Myocyte (in vitro differentiated cells): ENCODE measurements at places on chromosomes 16 and 17.

DNA sequence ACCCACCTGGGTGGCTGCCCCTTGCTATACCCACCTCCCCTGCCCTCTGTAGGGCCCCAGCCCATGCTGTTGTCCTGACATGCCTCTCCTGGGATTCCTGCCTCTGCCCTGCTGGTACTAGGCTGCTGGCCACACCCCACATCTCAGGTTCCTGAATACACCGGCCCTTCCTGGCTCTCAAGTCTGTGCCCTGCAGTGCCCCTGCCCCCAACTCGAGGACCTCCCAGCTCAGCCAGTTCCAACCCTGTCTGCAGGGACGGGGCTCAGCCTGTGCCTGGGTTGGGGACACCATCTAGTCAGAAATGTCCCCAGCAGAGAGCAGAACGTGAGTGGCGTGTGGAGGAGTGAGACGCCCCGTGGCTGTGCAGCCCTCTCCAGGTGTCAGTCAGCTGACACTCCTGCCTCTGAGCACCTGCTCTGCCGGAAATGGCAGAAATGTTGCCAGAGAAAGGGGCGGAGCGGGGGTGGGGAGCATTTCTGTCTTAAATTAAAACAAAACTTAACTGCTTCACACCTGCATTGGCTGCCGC is 28.7 kb downstream of the ACSF3 start:
- no peak for DNase-seq

DNA sequence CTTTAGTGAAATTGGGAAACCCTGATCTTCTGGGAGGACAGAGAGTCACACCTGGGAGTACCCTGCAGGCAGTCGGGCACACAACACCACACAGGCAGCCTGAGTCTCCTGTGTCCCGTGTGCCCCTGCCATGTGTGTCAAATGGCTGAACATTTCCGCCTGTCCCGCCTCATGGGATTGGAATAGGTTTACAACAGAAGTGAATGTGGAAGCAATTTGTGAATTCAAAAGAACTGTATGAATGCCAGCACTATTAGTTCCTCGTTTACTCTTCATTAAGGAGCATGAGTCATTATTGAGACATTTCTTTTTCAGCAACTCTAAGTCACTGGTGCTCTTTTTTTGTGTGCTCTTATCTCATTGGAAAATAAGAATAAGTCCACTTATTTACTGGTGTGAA is 226.5 kb downstream of the PMP22 start:
- DNase-seq: no peak

DNA sequence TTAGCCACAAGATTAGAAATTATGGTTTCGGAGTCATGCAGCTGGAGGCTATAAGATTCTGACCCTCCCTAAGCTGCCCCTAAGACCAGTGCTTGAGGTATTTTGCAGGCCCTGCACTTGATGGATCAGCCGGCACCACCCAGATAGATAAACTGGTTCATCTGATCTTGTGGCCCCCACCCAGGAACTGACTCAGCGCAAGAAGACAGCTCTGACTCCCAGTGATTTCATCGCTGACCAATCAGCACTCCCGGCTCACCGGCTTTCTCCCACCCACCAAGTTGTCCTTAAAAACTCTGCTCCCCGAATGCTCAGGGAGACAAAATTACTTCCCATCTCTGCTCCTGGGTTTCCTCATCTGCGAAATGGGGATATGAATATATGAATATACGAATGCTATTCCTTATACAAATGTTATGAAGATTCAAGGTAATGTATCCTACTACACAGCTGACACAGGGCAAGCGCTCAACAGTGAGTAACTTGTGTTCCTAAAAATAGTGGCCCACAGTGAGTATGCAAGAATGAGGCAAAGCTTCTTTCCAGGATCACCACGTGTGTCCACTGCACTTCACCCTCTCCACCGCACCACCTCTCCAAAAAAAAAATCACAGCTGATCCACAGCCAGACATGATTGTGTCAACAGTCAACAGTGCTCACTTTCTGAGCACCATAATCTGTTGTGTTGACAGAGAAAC is 33.3 kb upstream of the C16orf82 start:
- no peak for DNase-seq

- DNase-seq: no peak
Measured at GRCh38 chr17:40564195-40564882, 933 bp downstream of the CCR7 start.

- no peak for DNase-seq
Measured at GRCh38 chr16:80100846-80101451, 439.8 kb upstream of the DYNLRB2 start.

DNA sequence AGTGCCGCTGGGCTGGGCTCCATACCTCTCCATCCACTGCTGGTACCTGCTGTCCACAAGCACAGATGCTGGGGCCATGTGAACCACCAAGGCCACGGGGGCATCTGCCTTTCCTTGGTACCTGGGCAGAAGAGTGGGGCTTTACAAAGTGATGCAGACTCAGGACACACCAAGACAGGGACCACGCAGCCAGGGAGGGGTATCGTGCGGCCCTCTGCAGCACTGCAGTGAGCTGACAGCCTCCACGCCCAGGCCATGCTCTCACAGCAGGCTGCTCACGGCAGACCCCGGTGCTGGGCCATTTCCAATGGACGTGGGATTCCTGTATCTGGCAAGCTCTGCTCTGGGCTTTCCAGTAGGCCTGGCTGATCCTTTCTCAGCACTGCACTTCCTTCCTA is 14.4 kb downstream of the ELAC2 start:
- no peak for DNase-seq

GRCh38 chr17:56298846-56299245 is 145.6 kb downstream of the ANKFN1 start:
- no peak for DNase-seq

DNA sequence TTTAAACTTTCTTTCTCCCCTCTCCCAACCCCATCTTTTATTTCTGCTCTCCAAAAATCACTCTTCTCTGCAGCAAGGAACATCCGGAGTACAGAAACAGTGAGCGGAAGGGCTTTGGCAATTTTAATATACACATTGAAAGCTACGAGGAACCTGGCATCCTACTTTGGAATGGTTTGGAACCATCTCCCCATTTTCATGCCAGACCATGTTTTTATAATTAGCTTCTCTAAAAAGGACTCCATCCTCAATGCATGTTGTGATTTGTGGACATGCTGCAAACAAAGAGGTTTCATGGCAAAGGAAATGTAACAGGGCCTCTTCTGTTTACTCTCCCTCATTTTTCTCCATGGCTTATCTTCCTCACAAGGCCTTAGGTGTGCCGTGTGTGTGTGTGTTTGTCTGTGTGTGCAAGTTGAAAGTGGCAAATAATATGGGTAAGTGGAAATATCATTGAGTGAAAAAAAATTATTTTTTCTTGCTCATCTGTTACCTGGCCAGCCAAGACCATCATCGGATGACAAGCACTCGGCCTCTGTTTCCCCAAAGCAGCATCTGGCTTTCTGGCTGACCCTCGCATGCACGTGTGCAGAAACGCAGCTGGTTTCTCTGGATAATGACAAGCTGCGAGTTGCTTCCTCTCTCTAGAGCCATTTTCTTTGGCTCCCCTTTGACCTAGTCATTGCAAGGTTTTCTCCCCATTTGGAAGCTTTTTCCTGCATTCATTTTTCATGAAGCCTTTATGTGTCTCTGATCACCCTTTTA is 585.0 kb downstream of the TMEM114 start:
- no peak for DNase-seq

DNA sequence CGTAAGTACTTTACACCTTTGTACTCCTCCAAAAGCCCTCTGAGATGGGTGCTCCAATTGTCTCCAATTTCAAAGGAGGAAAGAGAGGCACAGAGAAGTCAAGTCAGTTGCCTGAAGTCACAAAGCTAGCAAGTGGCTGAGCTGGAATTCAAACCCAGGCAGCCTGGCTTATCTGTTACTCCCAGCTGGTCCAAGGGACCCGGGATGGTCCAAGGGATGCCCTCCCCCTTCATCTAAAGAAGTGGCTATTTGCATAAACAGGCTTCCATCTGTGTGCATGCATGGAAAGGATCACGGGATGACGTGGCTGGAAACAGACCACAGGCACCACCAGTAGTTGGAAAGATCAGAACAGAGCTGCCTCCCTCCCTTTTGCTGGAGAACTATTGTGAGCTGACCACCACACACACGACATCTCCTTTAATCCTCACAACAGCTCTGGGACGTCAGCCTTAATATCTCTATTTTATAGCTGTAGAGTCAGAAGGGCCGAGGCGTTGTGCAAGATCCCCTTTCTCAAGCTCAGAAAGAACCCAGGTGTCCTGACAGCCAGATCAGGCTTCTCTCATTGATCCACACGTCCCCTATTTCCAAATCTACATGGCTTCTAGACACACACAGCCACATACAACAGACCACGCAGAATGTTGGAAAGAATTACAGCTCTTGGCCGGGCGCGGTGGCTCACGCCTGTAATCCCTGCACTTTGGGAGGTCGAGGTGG is 10.9 kb upstream of the COL1A1 start:
- peak; percentile 70 for DNase-seq

- DNase-seq: no peak
Measured at GRCh38 chr17:8382052-8382879, 727 bp downstream of the RPL26 start.

DNA sequence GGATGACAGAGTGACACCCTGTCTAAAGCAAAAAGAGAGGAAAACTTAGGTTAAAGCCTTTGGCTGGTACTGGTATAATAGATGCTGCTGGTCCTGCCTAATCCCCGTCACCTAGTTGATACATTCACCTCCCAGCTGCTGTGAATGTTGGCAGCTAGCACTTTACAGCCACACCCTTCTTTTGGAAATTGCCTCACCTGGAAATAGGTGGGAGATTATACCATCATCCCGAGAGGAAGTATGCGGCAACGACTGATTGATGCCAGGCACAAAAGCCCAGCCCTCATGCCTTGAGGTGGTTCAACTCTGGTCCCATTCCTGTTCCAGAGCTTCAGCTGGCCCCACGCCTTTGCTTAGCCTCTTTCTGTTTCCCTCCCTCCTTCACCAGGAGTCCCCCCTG is 53.2 kb upstream of the SIAH1 start:
- DNase-seq: no peak

DNA sequence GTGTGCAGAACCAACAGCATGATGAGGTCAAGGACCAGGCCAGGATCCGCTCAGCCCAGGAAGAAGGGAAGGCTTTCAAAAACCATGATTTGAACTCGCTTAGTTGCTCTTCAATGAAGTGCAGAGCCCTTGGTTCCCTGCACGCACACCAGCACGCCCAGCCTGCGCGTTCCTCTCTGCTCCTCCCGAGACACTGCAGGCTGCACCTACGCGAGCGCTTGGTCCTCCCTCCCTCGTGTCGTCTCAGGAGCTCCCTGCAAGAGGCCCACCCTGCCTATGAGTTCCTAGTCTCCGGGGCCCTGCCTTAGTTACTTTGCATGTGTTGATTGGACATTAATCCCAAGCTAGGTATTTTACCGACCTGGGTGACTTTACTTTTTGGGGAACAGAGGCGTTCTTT is 132.9 kb upstream of the TNRC6C start:
- DNase-seq: no peak

GRCh38 chr16:85622683-85623082 is 9.6 kb downstream of the GSE1 start:
- peak; percentile 29 for DNase-seq

DNA sequence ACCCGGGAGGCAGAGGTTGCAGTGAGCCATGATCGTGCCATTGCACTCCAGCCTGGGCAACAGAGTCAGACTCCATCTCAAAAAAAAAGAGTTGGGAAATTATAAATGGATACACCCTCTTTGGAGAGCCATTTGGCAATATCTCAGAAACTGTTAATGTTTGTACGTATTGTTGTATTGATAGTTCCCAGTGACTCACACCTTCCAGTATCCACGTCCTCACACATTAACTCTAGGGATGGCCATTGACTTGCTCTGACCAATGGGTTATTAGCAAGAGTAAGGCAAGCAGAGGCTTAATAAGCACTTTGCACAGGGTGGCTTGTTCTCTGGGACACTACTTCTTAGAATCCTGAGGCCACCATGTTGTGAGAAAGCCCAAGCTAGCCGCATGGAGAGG is 107.6 kb upstream of the LHX1 start:
- DNase-seq: no peak

GRCh38 chr16:30115238-30115637 is 1.9 kb upstream of the GDPD3 start:
- no peak for DNase-seq

- peak; percentile 23 for DNase-seq
Measured at GRCh38 chr17:2853283-2854142, 57.3 kb downstream of the RAP1GAP2 start.

- DNase-seq: no peak
Measured at GRCh38 chr17:1083451-1084187, 86.7 kb downstream of the TIMM22 start.

GRCh38 chr16:47722046-47722445 is 260.9 kb downstream of the PHKB start:
- no peak for DNase-seq

- DNase-seq: no peak
Measured at GRCh38 chr17:77523540-77523939, 382.8 kb downstream of the SEC14L1 start.

GRCh38 chr17:29615492-29616299 is 7.0 kb downstream of the CORO6 start:
- no peak for DNase-seq

DNA sequence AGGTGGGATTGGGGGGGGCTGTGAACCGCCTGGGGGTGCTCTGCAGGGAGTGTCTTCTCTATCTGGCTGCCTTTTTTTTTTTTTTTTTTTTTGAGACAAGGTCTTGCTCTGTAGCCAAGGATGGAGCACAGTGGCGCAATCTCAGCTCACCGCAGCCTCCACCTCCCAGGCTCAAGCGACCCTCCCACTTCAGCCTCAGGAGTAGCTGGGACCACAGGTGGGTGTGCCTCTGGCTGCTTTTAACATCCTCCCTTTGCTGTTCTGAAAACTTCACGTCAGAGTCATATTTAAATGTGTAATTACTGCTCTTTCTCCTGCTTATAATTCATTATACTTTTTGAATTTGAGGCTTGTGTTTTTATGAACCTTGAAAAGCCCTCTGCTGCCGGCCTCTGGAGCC is 78.4 kb downstream of the ZNF778 start:
- DNase-seq: no peak

GRCh38 chr16:87067003-87067556 is 250.1 kb downstream of the C16orf95 start:
- DNase-seq: no peak

DNA sequence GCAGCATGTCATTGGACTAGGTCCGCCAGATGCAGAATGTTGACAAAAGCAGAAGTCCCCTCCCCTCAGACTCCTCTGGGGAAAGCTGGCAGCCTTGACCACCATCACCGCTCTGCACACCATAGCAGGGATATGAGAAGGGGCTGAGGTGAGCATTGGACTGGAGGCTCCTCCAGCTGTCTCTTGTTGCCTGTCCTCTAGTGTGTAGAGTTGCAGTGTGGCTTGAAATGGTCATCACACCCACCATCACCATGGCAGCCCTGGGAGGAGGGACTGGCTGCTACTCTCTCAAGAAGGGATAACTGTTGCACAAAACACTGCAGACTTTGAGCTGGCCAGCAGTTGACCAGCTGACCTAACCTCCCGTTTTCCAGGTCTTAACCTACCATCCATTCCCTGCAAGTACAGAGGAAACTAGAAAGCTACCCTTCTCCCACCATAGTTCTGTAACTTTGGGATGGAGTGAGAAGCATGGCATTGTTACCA is 38.3 kb downstream of the HLF start:
- DNase-seq: no peak

DNA sequence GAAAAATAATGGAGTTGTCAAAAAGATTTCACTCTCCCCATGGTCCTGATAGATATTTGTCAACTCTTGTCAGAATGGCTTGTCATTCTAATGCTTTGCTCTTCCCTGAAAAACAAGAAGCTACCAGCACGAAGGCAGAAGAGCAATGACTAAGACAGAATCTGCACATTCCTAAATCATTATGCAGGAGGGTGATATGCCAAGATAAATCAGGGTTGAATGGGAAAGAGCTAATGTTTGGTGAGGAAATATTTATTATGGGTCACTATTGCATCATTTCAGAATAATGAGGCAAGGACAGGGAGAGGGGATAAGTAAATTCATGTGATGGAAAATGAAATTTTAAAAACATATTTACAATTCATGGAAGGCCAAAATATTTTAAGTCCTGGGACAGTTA is 297.5 kb upstream of the XYLT1 start:
- DNase-seq: no peak
